NCI-H2107 (cell line): ENCODE measurements at places on chromosomes 3 and 15.

- no peak for DNase-seq
Observed at GRCh38 chr3:160133757-160134156, 91.5 kb upstream of the C3orf80 start.

- no peak for DNase-seq
Observed at GRCh38 chr3:159886050-159886449, 102.6 kb upstream of the IL12A start.

GRCh38 chr3:49554633-49555265, 472 bp downstream of the BSN start:
- no peak for DNase-seq

GRCh38 chr3:102158080-102158740, 276.6 kb upstream of the ZPLD1 start:
- no peak for DNase-seq

- no peak for DNase-seq
Observed at GRCh38 chr3:65425880-65426279, 612.8 kb downstream of the MAGI1 start.

DNA sequence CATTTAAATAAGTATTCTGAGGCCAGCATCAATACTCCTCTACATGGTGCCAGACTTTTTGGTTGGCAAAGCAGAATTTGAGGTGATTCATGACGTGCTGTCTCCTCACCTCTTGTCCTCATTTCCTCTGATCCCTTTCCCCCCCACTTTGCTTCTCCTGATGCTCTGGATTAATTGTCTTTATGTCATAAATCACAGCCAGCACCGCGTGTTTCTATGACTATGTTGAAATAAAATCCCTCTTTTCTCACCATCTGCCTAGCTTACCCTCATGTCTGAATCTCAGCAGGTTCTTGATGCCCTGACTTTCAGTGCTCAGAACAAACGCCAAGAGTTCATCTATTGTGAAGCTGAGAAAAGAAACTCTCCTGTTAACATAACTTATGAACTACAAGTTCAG, 19.7 kb upstream of the PTPRG start:
- DNase-seq, result no peak

DNA sequence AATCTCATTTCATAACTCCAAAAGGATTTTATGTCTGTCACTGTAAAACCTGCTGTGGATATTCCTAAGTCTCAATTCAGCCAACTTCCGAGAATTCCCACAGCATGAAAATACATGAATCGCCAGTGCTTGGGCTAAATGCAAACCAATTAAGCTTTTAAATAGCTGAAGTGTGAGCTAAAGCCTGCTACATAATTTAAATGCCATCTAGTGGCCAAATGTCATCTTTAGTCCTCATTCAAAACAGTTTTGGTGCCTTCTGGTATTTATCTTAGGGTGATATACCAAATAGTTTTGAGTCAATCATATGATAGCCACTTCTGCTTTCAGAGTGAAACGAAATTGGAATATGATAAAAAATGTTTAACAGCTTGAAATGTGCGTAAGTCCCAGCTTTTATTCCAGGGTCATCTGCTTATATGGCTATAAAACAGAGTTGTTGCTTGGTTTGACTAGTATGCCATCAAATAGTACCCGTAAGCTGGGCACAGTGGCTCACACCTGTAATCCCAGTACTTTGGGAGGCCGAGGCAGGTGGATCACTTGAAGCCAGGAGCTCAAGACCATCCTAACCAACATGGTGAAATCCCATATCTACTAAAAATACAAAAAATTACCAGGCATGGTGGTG, 41.8 kb upstream of the CCNL1 start:
- DNase-seq, result peak; percentile 59

DNA sequence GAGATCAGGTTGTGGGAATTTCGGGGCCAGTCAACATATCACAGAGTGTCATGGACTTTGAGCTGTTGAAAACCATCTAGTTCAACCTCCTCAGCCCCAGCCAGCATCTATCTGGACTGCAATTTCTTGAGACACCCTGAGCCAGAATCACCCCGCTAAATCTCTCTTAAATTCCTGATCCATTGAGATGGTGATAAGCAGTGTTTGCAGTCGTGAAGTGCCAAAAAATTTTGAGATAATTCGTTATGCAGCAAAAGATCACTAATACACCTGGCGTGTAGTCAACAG, 29.3 kb downstream of the TMED3 start:
- DNase-seq, result no peak

DNA sequence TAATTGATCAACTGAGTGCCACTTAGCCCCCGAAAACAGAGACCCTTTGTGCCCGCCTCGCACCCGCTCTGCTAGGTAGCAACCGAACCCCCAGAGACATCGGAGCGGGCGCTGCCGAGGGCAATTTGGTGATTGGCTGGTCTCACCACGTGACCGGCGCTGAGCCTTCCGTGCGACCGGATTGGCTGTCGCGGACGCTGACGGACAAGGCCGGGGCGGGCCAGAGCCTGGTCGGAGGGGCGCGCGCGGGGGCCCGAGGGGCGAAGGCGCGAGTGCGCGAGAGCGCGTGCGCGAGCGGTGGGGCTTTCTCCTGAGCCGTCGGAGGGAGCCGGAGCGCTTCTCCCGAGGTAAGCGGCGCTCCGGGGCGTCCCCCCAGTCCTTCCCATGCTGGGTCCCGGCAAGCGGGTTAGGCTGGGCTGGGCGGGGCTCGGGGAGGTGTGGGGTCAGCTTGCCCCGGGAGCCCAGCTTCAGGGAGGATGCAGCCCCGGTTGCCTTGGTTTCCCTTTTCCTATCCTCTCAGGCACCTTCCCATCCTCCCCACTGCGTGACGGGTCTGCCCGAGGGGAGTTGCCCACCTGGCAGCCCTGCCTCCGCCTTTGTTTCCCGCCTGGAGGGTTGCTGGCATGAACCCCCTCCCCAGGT, at the start of gene TMEM108:
TSS of gene TMEM108 (plus strand) at position 303 of the 642 bp plus-strand sequence.
- peak; percentile 92 for DNase-seq

DNA sequence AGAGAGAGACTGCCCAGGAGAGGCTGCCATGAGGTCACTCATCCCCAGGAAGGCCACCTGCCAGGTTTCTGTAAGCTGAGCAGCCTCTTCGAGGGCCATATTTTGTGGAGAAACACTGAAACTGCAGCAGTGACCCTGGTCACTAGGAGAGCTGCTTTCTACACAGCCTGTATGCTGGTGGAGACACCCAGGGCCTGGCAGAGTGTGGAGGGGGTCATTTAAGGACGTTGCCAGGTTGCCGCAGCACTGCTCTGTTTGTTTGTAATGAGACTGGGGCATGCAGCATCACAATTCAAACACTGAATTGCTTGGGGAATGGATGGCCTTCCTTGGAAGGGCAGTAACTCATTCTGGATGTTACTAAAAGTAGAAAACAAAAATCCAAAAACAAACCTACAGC, 104.9 kb upstream of the TRIM42 start:
- DNase-seq, result no peak

DNA sequence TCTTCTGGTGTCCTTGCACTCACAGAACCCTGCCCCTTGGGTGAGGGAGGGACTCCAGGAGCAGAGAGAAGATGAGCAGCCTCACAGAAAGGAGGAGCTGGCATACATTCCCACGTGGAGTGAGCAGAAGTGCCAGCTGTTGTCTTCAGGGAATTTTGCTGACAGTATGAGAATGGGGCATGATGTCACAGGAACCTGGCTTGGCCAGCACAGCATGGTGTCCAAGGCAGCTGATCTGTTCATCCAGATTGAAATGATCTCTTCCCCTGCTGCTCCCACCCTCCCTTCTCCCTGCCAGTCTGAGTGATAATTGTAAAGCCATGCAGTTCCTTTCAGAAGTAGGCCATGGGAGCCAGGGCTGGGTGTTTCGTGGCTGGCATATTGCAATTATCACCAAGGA, 53.3 kb downstream of the GJD2 start:
- no peak for DNase-seq

DNA sequence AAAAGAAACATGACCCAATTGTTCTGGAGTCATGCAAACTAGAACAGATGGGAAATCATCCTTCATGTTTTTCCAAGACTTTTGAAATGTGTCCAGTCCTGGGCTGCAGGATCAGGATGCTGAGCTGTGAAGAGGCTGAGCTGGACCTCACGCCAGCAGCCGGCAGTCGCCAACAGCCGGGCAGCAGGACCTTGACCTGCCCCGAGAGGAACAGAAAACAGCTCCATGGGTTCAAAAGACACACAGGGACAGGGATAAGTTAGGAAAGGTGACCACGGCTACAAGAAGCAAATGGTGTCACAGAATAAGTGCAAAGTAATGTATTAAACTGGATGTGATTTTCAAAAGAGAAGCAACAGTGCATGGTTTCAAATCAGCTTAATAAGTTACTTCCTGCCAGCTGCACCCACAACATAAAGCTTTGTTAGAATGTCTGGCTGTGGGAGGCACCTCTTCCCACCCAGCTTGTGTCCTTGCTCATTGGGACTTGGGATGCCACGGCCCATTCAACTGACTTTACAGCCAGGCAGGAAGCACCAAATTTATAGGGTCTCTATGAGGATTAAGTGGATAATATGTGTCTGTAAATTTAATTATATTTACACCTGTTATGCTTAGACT, 266.4 kb downstream of the GABRG3 start:
- DNase-seq, result no peak

GRCh38 chr3:17431004-17431403, 311.4 kb downstream of the TBC1D5 start:
- no peak for DNase-seq

DNA sequence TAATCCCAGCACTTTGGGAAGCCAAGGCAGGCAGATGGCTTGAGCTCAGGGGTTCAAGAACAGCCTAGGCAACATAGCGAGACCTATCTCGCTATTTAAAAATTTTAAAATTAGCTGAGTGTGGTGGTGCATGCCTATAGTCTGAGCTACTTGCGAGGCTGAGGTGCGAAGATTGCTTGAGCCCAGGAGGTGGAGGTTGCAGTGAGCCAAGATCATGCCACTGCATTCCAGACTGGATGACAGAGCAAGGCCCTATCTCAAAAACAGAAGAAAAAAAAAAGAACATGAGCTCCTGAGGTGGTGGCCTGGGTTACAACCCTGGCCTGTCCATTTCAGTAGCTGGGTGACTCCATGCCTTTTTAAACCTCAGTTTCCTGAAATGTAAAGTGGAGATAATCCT, 7.2 kb downstream of the DNASE1L3 start:
- no peak for DNase-seq

DNA sequence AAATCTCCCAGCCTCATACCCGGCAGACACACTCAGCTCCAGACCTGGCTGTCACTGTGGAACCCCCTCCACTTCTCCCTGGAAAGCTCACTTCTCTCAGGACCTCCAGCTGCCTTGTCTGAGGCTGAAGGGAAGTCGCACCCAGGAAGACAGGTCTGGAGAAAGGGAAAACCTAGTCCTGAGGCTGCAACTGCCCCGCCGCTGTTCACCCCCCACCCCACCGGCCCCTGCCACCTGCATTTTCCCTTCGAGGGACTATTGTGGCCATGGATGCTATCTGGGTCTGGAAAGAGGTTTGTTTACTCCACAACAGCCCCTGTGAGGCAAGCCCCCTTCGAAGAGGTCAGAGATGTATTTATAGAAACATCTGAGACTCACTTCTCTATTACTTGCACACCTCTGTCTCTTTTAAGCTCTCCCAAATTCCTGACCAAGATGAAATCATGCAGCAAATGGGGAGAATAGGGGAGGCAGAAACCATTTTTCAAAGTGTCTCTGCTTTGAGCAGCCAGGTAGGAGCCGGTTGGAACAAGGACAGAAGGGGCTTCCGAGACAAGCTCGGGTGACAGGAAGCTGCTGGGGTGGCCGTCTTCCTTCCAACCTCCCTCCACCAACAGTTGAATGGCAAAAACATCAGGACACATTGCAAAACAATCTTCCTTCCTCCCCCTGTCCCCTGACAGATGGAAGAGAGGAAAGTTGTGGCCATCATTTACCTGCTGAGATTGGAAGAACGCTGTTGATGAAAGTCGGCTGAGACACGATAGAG, 518 bp downstream of the COLQ start:
- no peak for DNase-seq

GRCh38 chr15:23038726-23039142, 635 bp downstream of the TUBGCP5 start:
- no peak for DNase-seq

- DNase-seq, result no peak
Observed at GRCh38 chr3:110887176-110887575, 184.4 kb upstream of the NECTIN3 start.

DNA sequence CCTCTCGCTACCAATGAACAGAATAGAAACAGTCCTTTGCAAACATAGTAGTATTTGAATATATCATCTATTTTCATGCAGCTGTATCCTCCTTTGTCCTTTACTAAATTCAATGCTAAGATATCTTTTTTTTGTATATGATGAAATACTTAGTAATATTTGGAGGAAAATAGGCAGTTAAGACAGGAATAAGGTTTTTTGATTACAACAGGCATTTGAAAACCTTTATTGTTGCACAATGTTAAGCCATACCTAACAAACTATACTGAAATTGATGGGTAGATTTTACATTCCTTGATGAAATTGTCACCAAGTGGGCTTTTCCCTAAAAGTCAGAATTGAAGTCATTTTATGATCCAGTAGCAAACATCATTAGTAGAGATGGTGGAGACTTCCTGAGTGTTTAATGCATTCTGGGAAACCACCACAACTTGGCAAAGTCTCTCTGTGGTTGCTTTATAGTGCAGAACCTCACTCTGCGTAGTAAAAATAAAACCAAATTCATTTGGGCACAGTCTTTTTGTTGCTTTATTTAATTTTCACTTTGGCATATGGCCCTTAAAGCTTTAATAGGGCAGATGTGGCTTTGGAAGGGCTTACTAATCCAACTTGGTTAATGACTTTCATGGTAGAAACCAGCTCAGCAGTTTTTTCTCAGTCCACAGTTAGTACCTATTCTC, 216.0 kb downstream of the DIPK2A start:
- no peak for DNase-seq

DNA sequence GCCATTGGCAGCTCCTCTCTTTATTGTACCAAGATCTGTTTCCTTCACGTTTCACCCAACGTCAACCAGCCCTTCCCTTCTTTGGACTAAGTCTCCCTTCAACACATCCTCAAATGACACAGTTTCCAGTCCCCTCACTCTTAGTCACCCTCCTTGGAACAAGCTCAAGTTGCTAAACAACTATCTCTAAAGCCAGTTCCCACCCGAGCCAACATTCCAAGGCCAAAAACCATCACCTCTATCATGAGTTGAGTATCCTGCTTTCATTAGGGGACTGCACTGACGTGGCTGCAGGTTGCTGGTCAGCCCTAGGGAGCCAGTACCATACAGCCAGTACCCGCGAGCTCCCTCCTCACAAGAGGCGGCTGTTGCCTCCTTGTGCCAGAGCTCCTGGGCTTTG, 73.8 kb downstream of the LIPC start:
- no peak for DNase-seq

DNA sequence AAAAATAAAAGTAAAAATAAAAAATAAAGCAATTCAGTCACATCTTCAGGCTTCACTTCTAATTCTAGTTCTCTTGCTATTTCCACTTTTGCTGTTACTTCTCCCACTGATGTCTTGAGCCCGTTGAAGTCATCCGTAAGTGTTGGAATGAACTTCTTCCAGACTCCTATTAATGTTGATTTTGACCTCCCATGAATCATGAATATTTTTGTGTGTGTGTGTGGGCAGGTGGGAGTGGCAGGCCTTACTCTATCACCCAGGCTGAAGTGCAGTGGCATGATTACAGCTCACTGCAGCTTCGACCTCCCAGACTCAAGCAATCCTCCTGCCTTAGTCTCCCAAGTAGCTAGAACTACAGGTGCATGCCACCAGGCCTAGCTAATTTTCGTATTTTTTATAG, 10.7 kb downstream of the USP4 start:
- DNase-seq, result no peak
